ENCODE measurements at places on chromosomes 1 and 21. TPM values are rescaled to one million over a fixed set of nuclear protein-coding genes. Genes with fewer than 3 reads are reported as not detected.

DNA sequence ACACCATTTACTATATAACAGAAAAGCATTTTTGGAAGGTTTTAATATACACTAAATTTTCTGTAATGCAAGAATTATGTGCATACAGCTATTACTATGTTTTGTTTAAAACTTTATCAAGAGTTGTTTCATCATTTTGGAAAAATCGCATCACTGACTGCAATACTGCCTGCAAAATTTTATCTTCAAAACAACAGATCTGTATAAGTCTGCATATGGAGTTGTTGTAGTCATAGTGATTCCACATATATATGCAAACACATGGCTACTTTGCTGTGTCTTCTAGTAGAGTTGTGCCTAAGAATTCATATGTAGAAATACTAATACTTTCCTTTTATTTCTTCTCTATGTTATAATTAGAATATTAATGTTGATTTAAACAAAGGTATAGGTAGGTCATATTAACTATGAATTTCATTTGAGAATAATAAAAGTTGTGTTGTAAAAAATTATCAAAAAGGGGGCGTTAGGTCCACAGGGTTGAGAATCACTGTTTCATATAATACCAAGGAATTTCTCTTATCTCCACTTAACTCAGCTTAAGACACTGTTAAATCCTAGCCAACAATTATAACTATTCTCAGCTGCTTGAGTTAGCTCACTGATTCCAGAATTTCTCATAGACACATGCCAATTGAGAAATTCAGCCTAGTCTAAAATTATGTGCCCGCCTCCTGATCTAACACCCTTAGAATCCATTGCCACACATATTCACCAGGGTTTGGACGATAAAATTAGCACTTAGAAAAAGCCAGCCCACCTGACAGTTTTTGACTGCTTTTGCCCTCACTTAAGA, 22.9 kb upstream of the LAMC1 start:
- no peaks in the 10 kb centered on the region for H3K4me1 ChIP-seq
- H3K36me3 ChIP-seq = no peaks in the 10 kb centered on the region
- H3K27ac ChIP-seq = no peak overlapping the region
- H3K27me3 ChIP-seq = no peaks in the 10 kb centered on the region
- DNase-seq = no peak

- no peaks in the 10 kb centered on the region for H3K27me3 ChIP-seq
- peaks cover 29% of the 10 kb centered on the region for H3K4me1 ChIP-seq
- no peaks in the 10 kb centered on the region for H3K36me3 ChIP-seq
Observed at GRCh38 chr21:42160765-42161164, 58.2 kb upstream of the ABCG1 start.

GRCh38 chr1:31335007-31335406, 37.9 kb downstream of the FABP3 start:
- H3K4me1 ChIP-seq = no peaks in the 10 kb centered on the region
- H3K27me3 ChIP-seq = no peaks in the 10 kb centered on the region
- H3K27ac ChIP-seq = no peak overlapping the region
- peaks cover 15% of the 10 kb centered on the region for H3K36me3 ChIP-seq
- no peak overlapping the region for H3K4me3 ChIP-seq
- DNase-seq = peak; percentile 5

- DNase-seq = no peak
- H3K4me1 ChIP-seq = peaks cover 11% of the 10 kb centered on the region
- H3K27ac ChIP-seq = no peak overlapping the region
- peaks cover 33% of the 10 kb centered on the region for H3K27me3 ChIP-seq
- H3K36me3 ChIP-seq = no peaks in the 10 kb centered on the region
Observed at GRCh38 chr1:67831850-67832513, 1.3 kb downstream of the GNG12 start.

Gene SIM2
- total RNA-seq = not detected

Measured in CD8-positive, alpha-beta memory T cell (primary cell).